ENCODE measurements at places on chromosomes 2 and 18.

DNA sequence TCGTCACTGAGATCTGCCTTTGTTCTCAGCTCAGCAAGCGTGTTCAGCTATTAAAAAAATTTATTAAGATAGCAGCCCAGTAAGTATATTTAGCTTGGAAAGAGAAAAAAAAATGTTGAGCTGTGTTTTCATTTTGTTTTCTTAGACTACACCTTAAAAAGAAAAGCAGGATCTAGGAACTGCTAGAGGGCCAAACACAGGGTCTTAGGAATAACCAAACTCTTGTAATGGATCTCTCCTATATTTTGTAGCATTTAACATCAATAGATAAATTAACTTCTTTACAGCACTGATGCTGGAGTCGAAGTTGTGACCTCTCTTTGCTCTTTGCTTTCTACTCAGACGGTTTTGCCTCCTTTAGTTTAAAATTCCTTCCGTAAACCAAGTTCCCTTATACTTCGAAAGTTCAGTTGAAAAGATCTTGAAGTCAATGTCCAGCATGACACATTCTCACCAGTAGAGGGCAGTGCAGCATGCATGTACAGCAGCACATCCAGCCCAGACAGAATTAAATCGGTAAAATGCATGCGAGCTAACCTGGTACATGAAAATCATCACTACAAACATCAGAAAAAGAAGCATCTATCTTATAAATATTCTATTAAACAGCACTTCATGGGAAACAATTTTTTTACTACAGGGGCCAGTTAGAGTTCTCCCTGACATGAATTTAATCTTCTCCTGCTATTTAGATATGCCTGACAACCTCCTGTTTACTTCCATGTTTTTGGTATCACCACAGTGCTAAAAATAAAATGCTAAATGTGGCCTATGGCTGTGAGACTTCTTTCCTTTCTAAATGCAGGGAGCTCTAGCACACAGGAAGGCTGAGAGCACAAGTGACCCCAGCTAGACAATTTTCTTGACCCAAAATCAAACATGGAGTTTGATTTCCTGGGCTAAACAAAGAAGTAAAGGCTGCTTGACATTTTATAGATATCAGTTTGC, 48.2 kb upstream of the MAP3K20 start:
- DNase-seq, result peak; percentile 87

- no peak for DNase-seq
Observed at GRCh38 chr2:71952572-71953188, 195.0 kb downstream of the CYP26B1 start.

DNA sequence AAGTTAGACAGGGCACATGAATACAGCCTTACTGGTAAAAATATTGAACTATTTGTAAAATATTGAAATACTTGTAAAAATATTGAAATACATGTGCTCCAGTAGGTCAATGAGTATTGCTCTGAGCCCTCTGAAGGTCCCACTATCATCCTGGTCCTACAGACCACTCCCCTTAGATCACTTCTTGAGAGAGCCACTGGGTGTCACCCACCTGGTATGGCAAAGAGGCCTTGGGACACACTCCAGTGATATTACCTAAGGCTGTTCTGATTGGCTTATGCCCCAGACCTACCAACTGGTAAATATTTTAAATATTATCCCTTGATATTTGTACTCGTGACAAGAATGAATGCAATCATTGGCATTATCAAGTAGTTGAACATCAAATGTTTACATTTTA, 5.0 kb downstream of the THSD7B start:
- DNase-seq, result no peak

DNA sequence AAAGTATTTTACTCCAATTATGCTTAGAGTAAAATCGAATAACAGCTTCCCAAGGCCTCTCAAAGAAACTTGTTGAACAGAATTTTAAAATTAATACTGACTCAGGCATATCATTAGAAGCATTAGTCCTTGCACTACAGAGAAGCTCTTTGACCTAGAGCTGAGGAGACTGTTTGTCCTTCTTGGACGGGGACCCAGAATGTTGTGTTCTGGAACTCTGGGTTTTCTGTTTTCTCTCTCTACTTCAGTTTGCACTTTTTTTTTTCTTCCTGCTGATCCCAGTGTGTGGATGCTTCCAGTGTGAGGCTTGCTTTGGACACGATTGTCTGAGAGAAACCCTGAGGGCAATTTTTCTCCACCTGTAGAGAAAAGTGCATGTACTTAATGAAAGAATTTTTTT, 847.6 kb downstream of the SOCS6 start:
- DNase-seq, result no peak

DNA sequence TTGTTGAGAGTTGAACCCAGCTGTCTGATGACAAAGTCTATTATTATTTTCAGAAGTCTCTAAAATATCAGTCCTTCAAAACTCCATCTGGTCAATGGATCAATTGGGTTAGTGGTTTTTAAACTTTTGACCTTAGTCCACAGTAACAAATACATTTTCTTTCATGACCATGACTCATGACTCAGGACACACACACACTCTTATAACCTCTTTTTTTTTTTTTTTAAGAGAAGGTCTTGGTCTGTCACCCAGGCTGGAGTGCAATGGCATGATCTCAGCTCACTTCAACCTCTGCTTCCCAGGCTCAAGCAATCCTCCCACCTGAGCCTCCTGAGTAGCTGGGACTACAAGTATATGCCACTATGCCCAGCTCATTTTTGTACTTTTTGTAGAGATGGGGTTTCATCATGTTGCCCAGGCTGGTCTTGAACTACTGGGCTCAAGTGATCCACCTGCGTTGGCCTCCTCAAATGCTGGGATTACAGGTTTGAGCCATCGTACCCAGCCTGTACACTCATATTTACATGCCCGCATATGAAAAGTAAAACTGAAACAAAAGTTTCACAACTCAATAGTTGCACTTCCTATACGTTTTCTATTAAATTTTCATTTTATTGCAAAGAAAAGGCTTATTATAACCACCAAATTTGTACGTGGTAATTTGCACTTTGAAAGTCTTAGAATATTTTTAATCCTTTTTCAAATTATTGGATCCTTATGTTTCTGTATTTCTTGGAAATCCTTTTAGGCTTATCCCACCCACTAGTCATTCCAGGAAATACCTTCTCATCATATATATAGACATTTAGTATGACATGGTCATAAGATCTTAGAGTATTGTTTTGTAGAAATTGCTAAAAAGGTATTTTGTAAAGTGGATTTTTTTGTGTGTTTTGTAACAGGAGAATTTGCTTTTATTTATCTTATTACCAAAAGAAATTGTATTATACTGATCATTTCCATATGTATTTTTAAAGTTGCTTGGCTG, 199.0 kb downstream of the LPIN1 start:
- peak; percentile 53 for DNase-seq

DNA sequence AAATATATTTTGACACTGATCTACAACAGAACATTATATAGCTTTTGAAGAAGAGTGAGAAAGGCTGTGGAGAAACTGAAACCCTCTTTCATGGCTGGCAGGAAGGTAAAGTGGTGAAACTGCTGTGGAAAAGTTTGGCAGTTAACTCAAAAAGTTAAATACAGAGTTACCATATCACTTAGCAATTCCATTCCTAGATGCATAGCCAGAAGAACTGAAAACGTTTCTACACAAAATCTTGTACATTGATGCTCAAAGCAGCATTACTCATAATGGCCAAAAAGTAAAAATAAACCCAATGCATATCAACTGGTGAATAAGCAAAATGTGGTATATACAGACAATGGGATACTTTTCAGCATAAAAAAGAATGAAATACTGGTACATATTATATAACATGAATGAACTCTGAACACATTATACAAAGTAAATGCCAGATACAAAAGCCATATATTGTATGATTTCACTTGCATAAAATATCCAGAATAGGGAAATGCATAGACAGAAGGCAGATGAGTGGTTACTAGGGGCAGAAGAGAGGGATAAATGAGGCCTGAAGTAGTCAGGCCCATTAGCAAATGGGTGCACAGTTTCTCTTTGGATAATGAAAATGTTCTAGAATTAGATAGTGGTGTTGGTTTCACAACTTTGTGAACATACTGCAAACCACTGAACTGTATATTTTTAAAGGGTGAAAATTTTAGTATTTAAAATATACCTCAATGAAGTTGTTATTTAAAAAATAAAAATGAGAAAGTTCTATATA, 114.3 kb downstream of the DYM start:
- no peak for DNase-seq

GRCh38 chr2:156918410-156918809, 339.1 kb upstream of the GALNT5 start:
- no peak for DNase-seq

DNA sequence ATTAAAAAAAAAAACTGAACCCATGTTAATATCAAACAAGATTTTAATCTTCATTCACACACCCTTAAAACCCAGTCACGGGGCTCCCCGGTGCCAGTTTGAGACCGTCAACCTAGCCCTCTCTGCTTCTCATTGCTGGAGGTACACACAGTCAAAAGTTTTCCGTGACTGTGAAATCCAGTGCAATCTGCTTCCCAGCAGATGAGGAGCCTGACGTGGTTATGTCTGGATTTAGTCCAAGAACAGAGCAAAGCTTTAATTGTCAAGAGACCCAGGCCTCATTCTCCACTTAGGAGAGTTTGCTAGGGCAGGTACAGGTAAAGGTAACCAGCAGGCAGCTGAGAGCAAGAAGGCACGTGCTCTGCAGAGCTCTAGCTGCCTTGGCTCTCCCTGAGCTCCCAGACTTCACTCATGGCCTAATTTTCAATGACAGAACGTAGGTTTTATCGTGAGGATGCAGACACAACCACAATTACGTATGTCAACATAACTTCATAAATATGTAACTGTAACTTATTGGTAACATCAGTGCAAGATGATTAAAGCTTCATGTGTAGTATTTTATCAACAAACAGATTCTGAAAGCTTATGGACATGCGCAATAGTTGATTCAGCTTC, 56.3 kb downstream of the SLC16A14 start:
- no peak for DNase-seq

GRCh38 chr18:42401131-42401673, 446.2 kb downstream of the PIK3C3 start:
- no peak for DNase-seq

DNA sequence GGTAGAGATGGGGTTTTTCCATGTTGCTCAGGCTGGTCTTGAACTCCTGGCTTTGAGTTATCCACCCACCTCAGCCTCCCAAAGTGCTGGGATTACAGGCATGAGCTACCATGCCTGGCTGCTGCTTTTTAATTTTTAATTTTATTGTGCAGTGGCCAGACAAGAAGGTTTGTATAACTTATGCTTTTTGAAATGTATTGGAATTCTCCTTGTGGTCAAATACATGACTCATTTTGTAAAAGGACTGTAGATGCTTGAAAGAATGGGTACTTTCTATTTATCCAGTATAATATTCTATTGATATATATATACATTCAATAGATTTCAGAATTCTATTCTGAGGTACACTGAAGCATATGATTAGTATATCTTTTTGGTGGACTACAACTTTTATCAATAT, 82.6 kb upstream of the ST3GAL5 start:
- no peak for DNase-seq

GRCh38 chr18:3596637-3597384, 146.8 kb downstream of the TGIF1 start:
- no peak for DNase-seq

- no peak for DNase-seq
Observed at GRCh38 chr18:57624988-57625387, 3.4 kb upstream of the NARS1 start.

- DNase-seq, result no peak
Observed at GRCh38 chr18:38198526-38198925, 632.9 kb upstream of the CELF4 start.

DNA sequence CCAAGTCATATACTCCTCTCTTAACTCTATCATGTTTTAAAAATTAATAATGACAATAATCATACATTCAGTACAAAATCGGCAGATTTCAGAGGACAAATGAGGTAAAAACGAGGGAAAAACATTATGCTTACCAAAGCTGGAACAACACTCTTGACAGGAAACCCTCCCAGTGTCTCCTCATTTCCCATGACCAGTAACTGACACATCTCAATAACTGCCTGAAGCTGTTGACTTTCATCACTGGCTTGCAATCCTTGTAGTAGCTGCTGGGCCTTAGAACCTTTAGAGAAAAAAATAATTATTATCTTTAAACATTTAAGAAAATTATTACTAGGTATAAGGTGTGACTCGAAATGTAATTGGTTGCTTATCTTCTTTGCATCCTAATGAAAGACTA, 103.6 kb downstream of the TRIP12 start:
- DNase-seq, result no peak

GRCh38 chr2:172329774-172330671, 97.4 kb upstream of the ITGA6 start:
- peak; percentile 44 for DNase-seq

DNA sequence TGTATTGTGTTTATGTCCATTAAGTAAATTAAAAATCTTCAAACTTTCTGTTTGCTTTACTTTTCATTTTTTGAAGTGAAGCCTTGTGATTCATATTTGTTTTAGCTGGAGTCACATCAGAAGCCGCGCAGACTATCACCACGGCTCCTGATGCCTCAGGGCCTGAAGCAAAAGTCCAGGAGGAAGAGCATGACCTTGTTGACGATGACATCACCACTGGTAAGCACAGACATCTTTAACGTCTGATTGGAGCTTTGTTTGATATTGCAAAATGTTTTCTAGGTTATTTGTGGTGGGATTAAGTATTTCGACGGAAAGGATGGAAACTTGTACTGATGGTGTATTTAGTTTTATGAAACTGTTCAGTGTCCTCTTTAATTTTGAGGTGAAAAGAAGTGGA, 164.8 kb downstream of the WDR7 start:
- peak; percentile 33 for DNase-seq

GRCh38 chr2:190970160-190970559, 43.8 kb downstream of the STAT1 start:
- DNase-seq, result no peak

DNA sequence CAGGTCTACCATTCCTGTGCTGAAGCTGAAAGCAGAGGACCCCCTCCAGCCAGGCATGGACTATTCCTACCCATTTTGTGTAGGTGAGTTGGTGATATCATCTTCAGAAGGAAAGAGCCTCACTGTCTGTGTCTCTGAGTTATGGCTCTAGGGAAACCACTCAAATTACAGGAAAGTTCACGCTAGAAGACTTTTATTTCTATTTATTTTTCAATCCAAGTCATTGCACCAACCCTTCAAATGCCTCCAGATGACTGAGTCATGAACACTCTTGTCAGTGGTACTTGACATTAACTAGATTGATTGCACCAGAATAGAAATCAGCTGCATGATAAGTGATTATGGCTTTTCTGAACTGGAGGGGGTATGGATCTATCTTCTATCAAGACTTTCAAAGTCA, 338.4 kb downstream of the MBD2 start:
- no peak for DNase-seq

- DNase-seq, result no peak
Observed at GRCh38 chr2:45024097-45024496, 14.8 kb upstream of the SIX2 start.

GRCh38 chr2:98746426-98746825, 15.5 kb upstream of the MGAT4A start:
- DNase-seq, result no peak

- DNase-seq, result no peak
Observed at GRCh38 chr2:70974592-70974991, 3.8 kb upstream of the ANKRD53 start.

All from MV-4-11 (cell line).